Fibroblast of villous mesenchyme (primary cell): ENCODE measurements at places on chromosomes 5 and 9.

- peak; percentile 46 for DNase-seq
Observed at GRCh38 chr5:126970517-126971017, 59.8 kb downstream of the MARCHF3 start.

- DNase-seq: no peak
Observed at GRCh38 chr9:85667374-85667773, 74.4 kb downstream of the AGTPBP1 start.

- DNase-seq: no peak
Observed at GRCh38 chr9:8643896-8644295, 844.3 kb upstream of the DMAC1 start.

DNA sequence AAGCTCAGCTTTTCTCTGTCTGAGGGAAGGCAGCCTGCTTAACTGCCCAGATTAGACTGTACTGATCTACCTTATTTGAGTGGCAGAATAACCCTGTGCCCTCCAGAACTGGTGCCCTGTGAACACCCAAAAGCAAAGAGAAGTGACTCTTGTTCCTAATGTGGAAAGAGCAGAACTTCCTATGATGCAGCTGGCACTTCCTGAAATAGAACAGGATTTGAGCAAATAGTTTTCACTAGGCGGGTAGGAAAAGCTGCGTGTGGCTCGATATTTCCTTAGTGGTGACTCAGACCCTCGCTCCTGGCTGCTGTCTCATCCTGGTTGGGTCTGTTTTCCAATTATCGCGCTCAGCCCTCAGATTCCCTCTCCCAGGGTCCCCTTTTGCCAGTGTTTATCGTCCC lies 89.9 kb downstream of the SH3TC2 start:
- DNase-seq: peak; percentile 67

DNA sequence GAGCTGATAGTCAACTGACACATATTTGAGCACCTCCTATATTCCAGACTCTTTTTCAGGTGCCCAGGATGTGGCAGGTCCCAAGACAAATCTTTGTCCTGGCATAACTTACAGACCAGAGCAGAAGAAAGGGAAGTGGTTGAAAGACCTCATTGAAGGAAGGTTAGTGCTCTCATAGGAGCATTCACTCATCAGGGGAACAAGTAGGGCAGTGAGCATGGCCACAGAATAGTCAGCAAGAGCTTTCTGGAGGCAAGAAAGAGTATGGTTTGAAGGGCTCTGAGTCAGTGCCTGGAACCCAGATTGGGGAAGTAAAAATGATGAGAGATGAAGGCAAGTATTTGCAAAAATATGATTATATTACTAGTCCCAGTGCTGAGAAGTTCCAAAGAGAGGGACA lies 25.0 kb upstream of the ERMP1 start:
- DNase-seq: no peak

DNA sequence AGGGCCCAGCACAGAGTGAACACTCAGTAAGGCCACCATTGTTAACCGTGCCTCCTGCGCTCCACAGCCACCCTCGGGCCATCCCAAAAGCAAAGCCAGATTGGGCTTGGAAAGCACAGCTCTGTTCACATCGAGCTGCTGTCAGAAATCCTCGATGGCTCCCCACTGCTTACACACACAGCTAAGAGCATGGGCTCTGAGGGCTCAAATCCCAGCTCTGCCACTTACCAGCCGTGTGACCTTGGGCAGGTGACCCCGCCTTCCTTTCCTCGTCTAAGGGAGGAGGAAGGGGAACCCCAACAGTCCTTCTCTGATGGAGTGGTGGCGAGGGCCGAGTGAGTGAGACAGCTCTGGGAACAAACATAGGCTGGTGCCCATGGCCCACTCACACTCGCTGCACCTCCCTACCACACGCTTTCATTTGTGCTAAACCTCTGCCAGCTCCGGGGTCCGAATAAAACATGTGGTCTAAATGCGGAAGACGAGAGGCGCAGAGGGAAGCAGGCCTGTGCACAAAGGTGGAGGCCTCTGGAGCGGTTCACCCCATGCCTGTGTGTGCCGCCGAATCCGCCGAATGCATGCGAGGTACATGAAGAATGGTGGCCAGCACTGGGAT lies 139.3 kb downstream of the PAX5 start:
- no peak for DNase-seq

- DNase-seq: peak; percentile 73
Observed at GRCh38 chr5:157855404-157855994, 3.4 kb downstream of the CLINT1 start.

DNA sequence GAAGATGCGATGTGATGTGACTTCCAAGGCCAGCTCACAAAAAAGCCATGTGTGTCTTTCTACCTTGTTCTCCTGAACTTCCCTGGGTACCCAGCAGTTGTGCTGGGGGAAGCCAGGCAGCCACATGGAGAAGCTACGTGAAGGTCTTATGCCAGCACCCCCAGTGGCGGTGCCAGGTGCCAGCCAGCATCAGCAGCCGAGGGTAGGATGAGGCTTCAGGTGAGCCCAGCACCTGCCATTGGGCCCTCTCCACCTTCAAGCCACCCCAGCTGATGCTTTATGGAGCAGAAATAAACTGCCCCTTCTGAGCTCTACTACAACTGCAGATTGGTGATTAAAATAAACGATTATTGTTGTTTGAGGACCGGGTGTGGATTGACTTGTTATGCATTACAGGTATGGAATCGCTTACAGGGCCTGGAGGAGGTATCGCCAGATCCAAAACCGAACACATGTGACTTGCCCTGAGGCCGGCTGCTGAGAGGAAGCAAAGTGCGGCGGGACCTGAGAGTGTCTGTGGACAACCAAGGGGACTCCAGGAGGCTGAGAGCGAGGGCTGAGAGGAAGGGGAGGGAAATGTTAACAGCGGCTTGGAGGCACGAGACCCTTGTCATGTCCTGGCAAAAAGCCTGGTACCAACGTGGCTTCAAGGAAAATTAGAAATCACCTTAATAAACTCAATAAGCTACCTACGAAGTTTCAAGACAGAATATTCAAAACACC lies 36.0 kb upstream of the OLFM1 start:
- DNase-seq: no peak

DNA sequence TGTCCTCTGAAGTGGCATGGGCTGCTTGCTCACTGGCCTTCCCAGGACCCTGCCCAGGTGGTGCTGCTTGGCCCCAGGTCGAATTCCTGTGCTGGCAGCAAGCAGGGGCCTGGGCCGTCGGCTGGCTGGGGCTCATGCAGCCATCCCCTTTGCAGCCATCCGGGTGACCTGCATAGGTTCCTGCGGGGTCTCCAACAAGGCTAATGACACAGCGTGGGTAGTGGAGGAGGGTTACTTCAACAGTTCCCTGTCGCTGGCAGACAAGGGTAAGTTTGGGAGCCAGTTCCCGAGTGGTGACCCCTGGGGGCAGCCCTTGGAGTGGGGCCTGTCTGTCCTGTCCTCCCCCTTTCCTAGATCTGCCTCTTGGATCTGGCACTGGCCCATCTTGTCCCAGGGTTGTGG lies 6.1 kb upstream of the EHMT1 start:
- DNase-seq: no peak

DNA sequence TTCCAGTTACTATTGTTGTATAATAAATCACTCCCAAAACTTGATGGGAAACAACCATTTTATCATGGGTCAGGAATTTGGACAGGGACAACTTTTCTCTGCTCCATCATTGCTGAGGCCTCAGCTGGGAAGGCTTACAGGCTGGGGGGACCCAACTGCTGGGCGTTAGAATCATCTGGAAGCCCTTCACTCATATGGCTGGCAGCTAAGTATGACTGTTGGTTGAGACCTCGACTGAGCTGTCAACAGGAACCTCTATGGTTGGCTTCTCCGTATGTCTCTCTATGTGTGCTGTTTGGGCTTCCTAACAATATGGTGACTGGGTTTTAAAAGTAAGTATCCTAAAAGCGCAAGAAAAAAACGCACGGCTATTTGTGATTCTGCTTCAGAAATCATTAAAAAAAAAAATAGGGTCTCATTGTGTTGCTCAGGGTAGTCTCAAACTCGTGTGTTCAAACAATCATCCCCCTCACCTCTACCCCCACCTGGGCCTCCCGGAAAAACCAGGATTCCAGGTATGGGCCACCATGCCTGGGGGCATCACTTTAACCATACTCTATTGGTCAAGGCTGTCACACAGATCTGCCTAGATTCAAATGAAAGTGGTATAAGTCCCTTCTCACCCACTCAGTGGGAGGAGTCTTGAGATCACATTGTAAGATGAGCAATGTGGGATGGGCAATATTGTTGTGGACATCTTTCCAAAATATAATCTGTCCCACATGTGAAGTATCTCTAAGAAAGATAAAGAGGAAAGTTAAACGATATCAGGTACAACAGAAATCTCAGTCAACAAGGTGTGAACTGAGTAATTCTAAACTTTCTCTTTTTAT lies 15.2 kb downstream of the FNBP1 start:
- no peak for DNase-seq

DNA sequence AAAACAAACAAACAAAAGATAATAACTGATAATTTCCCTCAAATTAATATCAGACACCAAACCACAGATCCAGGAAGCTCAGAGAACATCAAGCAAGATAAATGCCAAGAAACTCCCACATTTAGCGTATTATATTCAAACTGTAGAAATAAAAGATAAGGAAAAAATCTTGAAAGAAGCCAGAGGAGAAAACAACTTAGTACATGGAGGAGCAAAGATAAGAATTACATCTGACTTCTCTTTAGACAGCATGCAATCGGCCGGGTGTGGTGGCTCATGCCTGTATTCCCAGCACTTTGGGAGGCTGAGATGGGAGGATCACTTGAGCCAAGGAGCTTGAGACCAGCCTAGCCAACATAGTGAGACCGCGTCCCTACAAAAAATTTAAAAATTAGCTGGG lies 17.2 kb upstream of the MLANA start:
- no peak for DNase-seq

GRCh38 chr5:73126957-73127356 lies 6.6 kb downstream of the TMEM171 start:
- no peak for DNase-seq

- no peak for DNase-seq
Observed at GRCh38 chr9:72089451-72090130, 29.2 kb upstream of the C9orf57 start.

DNA sequence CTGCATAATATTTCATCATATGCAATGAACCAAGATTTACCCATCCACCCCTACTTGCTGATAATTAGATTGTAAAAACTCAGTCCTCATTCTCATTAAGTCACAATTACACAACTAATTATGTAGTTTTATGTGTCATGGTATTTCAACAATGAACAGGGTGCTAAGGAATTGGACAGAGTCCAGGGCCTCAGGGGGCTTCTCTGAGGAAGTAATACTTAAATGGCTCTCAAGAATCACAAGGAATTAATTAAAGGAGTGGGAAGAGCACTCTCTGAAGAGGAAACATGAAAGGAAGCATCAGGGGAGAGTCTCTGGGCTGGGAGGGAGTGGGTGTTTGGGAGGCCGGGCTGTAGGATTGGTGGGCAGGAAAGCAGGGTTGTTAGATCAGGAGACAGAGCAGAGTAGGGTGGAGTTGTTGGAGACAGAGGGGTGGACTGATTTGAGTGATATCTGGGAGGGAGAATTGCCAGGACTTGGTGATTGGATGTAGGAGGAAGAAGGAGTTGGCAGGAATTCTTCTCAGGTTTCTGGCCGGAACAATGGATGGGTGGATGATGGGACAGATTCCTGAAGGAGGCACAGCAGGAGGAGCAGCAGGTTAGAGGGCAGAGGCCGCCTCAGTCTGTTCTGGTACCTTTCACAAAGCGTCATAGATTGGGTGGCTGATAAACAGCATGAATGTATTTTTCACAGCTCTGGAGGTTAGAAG lies 23.0 kb upstream of the NSG2 start:
- DNase-seq: no peak

- DNase-seq: no peak
Observed at GRCh38 chr9:38408719-38409118, 15.5 kb downstream of the IGFBPL1 start.

DNA sequence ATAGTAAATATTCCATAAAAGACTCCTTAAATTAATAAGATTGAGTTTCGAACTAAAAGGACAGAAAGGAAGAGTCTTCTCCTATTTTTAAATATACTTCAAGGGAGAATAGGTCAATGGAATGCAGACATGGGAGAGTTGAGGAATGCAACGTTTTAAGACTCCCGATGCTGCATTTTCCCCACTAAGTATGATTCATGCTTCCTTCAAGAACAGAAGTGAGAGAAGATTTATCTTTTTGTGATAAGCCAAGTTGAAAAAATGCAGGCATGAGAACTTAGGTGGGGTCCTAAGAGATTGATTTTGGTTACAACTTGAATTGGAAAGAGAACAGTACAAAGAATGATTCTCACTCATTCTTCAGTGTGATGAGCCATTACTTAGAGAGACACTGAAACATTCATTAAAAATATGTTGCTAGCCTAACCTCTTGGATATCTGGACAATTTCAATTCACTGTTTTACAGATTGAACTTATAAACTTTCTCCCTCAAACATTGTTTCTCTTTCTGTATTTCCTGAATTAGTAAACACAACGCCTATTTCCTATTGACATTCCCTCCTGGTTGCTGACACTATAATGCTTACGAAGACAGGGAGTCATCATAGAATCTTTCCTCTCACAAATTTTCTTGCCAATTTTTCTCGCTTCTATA lies 1666.1 kb upstream of the WWC1 start:
- DNase-seq: peak; percentile 69

DNA sequence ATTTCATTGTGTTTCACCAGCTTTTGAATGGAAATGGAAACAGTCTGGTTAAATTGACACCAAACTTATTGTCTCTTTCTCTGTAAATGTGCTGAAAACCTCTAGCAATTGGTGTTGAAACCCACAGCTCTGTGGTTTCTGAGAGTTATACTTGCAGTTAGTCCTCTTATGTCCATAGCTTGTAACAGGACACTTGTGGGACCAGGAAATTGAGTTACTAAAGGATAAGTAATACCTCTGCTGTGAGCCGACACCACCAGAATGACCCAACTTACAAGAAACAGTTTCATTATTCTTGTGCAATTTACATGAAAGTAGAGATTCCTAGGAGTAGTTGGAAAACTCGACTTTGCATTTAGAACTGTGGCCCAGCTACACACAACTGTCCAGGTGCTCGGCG lies 191.5 kb downstream of the CFAP90 start:
- DNase-seq: no peak

- no peak for DNase-seq
Observed at GRCh38 chr5:76626738-76627137, 3.5 kb upstream of the F2RL2 start.

GRCh38 chr5:35239476-35239875 lies 9.2 kb upstream of the PRLR start:
- DNase-seq: no peak

GRCh38 chr5:131382407-131383395 lies 118.8 kb downstream of the CDC42SE2 start:
- peak; percentile 60 for DNase-seq

DNA sequence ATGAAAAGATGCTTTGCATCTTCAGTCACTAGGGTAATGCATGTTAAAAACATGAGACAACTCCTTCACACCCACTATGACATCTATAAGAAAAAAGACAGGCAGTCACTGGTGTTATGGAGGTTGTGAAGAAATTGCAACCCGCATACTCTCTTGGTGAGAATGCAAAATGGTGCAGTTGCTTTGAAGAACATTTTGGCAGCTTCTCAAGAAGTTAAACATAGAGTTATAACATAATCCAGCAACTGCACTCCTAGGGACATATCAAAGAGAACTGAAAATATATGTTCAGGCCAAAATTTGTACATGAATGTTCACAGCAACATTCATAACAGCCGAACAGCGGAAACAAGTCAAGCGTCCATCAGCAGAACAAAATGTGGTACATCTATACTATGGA lies 46.3 kb upstream of the TBC1D9B start:
- no peak for DNase-seq
